Stimulated activated CD4-positive, alpha-beta T cell treated with anti-CD3 and anti-CD28 coated beads, Interleukin-1b, Interleukin-23, amount 100 ng/mL, for 1 hour (primary cell): ENCODE measurements at places on chromosomes 1 and 21.
A peak's percentile ranks its signal among the peaks of the same experiment; 100 is the strongest.

DNA sequence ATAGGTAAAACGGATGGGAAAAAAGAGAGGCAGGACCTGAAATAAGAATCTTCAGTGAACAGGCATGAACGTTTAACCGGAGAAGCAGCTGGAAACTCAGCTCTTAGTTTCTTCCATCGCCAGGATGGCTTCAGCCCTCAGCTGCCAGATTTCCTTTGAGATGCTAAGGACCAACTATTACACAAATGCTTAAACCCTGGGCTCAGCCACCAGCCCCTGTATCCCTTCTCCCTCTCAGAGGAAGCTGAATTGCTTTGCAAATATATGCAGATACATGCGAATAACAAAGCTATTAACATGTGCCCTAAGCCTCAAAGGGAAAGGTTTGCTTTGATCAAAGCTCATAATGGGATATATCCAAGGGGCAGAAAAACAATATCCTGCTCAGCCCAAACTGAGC, 515.1 kb downstream of the OMA1 start:
- DNase-seq = no peak

DNA sequence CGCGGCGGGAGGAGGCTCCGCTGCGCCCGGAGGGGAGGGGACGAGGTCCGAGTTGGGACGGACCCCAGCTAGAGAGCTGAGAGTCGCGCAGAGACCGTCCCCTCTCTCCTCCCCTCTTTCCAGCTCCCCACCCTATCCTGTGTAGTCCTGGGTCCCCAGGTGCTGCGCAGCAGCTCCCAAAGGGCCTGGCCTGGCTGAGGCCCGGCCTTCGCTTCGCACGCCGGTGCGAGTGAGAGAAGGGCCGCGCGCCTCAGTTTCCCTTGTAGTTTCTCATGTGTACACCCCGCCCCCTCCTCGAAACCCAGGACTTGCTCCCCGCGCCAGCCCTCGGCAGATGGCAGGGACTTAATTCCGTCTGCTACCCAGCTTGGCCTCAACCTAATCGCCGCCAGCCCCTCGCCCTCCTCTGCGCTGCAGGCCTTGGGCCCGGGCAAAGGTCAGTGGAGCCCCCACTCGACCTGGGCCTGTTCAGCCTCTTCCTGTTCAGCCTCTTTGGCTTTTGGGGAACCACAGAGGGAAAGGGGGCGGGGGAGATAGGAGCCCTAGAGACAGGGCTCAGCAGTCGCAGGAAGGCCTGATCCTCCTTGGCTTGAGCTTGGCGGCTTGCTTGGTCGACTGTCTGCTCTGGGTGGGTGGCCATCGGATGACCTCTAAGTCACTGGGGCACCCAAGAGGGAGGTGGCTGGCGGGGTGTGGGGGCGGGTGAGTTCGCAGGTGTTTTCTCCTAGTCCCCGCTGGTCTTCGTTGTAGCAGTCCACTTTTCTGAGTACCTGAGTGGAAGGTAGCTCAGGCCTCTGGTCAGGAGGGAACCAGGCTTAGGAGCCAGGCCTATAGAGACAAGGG, 1.0 kb downstream of the ZNF687 start:
- no peak for DNase-seq

DNA sequence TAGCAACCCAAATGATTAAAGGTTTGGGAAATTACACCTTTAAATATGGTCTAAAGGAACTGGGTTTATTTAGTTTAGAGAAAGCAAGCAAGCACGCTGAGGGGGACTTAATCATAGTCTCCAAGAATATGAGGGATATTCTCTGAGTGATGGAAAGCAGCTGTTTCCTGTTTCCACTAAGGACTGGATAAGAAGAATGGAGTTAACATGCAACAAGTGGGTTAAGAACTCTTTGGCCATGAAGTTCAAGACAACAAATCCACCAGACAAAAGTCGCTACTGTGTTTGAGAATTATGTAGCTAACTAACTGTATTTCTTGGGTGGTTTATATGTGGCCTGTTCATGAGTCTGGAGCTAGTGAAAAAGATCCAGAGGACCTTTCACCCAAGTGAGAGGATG, 85.7 kb downstream of the TGFB2 start:
- no peak for DNase-seq

GRCh38 chr1:58802640-58803399, 19.0 kb upstream of the JUN start:
- DNase-seq = no peak

- no peak for DNase-seq
These were observed 233.2 kb upstream of the NR5A2 start for GRCh38 chr1:199794105-199794863.

DNA sequence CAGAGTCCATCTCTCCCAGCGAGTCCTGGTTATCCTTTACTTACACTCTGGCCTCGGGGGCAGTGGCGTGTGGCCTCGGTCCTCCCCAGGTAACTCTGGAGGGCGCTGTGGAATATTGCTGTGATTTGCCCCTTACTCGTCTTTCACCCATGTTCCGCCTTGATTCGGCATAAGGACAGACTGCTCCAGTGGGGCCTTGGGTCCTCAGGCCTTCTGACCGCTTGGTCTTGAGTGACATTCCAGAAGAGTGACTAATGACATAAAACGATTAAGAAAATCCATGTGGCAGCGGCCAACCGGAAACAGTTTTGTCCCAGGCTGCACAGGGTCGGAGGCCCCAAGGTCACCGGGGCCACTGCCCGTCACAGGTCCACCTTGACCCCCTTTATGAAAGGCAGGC, 11.0 kb downstream of the ICMT start:
- DNase-seq = no peak

- no peak for DNase-seq
These were observed 14.0 kb upstream of the PAQR7 start for GRCh38 chr1:25889470-25889869.

DNA sequence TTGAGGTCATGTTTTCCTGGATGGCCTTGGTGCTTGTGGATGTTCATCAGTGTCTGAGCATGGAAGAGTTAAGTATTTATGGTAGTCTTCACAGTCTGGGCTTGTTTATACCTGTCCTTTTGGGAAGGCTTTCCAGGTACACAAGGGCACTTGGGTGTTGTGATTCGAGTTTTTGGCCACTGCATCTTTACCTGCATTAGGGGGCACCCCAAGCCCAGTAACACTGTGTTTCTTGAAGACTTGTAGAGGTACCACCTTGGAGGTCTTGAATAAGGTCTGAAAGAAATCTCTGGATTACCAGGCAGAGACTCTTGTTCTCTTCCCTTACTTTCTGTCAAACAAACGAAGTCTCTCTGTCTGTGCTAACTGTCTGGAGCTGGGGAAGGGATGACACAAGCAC, 34.4 kb upstream of the ROR1 start:
- DNase-seq = no peak

DNA sequence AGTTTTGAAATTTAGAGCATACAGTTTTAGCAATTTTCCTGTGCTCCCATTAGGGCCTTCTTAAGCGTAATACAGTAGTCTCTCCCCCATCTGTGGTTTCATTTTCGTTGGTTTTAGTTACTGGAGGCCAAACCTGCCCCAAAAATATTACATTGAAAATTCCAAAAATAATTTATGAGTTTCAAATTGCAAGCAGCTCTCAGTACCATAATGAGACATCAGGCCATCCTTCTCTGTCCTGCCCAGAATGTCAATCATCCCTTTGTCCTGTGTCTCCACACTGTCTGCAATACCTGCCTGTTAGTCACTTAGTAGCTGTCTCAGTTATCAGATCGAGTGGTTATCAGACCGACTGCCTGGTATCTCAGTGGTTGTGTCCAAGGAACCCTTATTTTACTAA, 45.4 kb downstream of the ADSS2 start:
- no peak for DNase-seq

DNA sequence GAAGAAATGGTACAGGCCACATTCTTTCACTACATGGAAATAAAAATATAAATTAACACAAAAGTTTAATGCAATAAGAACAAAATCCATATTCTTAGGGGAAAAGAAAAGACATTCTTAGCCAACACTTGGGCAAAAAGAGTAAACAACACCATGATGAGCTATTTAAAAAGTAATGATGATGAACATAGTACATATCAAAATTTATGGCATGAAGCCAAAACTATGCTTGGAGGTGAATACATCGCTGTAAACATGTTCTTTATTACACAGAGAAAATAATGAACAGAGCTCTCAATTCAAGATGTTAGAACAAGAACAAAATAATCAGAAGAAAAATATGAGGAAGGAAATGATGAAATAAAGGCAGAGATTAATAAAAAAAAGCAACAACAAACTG, 158.2 kb downstream of the ZSCAN20 start:
- no peak for DNase-seq

GRCh38 chr1:223276029-223276428, 87.9 kb downstream of the SUSD4 start:
- DNase-seq = no peak

- peak; percentile 95 for DNase-seq
These were observed 14.8 kb upstream of the BTG2 start for GRCh38 chr1:203290261-203291089.

DNA sequence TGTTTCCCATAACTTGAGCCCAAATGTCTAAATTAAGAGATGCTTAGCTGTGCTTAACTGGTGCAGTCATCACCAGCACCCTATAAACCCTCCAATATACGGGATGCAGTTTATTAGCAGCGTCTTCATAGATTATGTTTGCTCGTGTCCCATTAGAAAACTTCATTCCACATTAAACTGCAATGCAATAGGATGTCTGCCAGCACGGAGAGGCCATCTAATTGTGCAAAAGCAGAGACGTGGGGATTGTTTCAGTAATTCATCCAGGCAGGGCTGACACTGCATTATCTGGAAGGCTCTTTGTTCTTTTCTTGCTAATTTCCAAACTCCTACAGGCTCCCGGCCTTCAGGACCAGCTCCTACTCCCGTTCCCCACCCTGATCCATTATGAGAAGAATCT, 89.5 kb downstream of the CSMD2 start:
- DNase-seq = no peak

- DNase-seq = no peak
These were observed 121.0 kb upstream of the IRF2BP2 start for GRCh38 chr1:234730770-234731568.

- DNase-seq = no peak
These were observed 2.6 kb upstream of the KCNQ4 start for GRCh38 chr1:40780678-40781607.

DNA sequence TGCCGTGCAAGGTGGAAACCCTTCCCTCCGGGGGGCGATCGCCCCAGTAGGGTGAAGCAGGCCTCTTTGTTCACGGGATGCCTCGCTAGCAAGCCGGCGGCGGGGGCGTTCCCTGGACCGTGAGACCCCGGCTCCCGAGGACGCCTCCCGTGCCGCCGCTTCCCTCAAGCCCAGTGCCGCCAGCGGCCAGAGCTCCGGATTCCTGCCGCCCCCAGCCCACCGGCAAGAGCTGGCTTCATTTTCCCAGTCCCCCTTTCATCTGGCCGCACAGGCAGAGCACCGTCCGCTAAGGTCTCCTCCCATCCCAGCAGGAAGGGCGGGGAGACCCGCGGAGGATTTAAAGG, 16.3 kb downstream of the IER5 start:
- no peak for DNase-seq

DNA sequence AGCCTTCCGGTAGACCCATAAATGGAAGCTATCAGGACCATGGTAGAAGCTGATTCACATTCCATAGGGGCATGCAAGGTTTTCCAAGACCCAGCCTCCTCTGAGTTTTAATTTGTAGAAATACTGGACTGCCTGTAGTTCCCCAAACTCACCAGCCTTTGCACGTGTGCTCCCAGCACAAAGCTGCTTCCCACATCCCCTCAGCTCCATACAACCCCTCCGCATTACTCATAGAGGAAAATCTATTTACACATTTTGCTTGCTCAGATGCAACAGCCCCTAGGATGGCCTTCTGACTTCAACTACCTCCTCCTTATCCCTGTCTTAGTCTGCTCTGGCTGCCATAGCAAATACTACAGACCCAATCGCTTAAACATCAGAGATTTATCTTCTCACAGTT, 336.2 kb downstream of the SETD4 start:
- DNase-seq = no peak

DNA sequence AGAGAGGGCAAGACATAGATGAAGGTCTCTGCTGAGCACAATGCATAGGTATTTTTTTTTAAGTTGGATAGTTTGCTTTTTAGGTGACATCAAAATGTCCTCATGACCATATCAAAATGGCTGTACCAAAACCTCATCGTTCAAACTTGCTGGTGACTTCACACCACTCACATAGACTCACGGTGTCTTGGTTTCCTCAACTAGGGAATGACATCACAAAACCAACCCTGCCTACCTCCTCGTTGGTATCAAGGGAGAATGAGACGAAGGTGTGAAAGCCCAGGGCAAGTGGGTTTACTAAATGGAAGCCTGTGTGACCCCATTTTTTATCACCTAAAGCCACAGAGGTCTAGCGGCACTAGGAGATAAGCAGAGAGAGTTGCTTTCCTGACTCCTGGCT, 1.6 kb downstream of the PIGR start:
- DNase-seq = no peak

DNA sequence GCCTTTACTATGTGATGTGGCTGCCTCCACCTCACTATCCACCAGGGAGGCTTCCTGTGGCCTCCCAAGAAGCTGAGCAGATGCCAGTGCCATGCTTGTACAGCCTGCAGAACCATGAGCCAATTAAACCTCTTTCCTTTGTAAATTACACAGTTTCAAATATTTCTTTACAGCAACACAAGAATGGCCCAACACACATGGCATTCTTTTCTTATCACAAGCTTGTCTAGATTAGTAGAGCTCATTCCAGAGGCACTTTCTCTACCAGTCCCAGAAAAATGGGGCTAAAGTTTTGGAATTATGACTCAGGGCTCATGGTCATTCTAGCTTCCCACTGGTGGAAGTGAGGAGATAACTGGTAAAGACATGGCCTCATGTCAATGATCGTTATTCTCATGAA, 655.2 kb downstream of the LMO4 start:
- DNase-seq = no peak

DNA sequence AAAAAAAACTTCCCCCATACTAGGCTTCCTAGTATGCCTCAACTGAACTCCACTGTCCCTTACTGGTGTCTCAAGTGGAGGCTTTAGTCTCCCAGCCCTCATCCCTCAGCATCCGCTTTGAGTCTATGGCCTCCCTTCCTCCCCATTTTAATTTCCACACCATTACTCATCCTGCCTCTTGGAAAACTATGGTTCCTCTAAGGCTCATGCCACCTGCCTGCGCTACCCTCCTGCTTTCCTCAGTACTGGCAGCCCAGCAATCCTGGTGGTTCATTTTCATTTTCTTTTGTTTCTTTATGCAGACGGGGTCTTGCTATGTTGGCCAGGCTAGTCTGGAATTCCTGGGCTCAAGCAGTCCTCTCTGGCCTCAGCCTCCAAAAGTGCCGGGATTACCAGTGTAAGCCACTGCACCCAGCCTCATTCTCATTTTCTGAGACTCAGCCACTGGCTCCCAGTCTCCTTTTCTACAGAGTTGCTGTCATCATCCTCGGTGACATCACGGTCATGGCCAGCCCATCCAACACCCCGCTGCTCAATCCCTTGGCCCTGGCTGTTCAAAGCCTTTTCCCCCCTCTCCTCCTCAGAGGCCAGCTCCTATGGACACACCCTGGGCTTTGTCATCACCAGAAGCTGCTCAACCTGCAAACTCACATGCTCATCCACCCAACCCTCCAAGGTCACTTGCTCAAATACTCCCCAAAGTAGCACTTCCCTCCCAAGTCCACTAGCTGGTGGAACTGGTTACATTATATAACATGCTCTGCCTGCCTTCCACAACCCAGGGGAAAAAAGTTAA, 2.3 kb upstream of the PMVK start:
- no peak for DNase-seq
